ENCODE measurements at places on chromosomes 4 and X. TPM values are rescaled to one million over a fixed set of nuclear protein-coding genes. Genes with fewer than 3 reads are reported as not detected.

Gene NUP62CL
- total RNA-seq, result 2.9 TPM

Gene NRK
- total RNA-seq, result not detected

Gene ERCC6L
- 17.0 TPM for total RNA-seq

Gene COQ2
- 15.3 TPM for total RNA-seq

- no peak overlapping the region for H3K27ac ChIP-seq
- no peaks in the 10 kb centered on the region for H3K4me1 ChIP-seq
- no peaks in the 10 kb centered on the region for H3K27me3 ChIP-seq
- no peak for DNase-seq
- H3K4me3 ChIP-seq, result no peak overlapping the region
Observed at GRCh38 chr4:19134685-19135084, 1113.1 kb upstream of the LCORL start.

DNA sequence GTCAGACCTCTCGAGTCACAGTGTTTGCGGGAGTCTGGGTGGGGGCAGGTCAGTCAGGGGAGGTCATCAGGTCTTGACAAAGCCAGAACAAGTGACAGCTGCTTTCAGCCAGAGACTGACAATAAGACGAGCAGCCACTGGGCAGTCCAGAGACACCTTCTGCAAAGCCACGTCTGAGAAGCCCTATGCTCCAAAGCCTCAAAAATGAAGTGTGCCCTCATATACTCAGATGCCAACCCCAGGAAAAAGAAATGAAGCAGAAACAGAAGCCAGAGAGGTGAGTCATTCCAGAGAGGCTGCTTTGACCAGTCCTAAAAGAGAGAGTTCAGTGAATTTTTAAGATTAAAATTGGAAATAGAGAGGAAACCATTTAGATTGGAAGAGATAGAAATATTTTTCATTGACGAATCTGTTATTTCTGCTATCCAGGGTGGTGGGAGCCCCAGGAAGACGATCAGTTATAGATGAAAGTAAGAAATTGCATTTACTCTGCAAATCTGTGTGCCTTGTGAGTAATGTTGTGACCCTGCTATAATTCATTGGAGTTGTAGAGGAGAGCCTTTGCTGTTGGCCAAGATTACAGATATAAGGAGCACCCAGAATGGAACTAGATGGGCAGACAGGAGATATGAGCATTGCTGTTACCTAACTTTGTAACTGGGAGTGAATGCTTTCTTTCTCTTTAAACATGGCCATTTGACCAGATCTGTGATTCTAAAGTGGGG is 77.9 kb downstream of the LRRC66 start:
- no peak for DNase-seq
- H3K27me3 ChIP-seq, result no peaks in the 10 kb centered on the region
- no peaks in the 10 kb centered on the region for H3K4me1 ChIP-seq
- no peak overlapping the region for H3K4me3 ChIP-seq
- no peaks in the 10 kb centered on the region for H3K36me3 ChIP-seq
- no peak overlapping the region for H3K27ac ChIP-seq

DNA sequence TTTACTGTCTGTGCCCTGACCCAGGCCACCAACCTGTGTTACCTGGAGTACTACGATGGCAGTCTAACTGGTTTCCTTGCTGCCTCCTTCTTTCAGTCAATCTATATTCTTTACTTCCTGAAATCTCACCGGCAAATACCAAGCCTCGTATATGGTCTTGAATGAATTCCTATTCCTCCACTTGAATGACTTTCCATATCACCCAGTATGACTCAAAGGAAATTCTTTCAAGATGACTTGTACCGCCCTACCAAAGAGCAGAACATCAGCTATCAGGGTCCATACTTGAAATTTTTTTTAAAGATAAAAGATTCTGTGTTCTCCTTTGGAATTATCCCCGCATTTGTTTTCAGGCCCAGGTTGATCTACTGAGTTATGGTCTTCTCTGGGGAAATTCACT is 378.0 kb downstream of the AFF2 start:
- H3K4me3 ChIP-seq, result no peak overlapping the region
- H3K4me1 ChIP-seq, result no peaks in the 10 kb centered on the region
- no peaks in the 10 kb centered on the region for H3K27me3 ChIP-seq
- H3K27ac ChIP-seq, result no peak overlapping the region

GRCh38 chr4:83542225-83542624 is 6.3 kb downstream of the GPAT3 start:
- H3K36me3 ChIP-seq, result no peaks in the 10 kb centered on the region
- DNase-seq, result no peak
- H3K27me3 ChIP-seq, result no peaks in the 10 kb centered on the region
- no peak overlapping the region for H3K27ac ChIP-seq
- H3K4me3 ChIP-seq, result no peak overlapping the region

DNA sequence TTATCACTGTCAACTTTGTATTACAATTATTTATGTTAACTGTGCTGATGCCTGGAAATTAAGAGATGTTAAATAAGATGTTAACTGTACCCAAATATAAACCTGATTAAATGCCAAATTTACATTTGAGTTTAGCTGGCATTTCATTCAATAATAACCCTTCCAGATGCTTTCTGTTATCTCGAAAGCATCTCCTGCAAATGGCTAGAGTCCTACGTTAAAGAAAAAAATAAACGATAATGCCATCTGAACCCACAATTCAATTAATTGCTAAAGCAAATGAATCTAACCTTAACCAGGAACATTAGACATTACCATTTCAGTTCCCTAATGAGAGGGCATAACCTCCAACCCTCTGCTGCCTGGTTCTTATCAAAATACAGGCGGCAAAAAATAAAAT is 145.0 kb downstream of the ADAMTS3 start:
- H3K4me1 ChIP-seq, result no peaks in the 10 kb centered on the region
- H3K4me3 ChIP-seq, result no peak overlapping the region
- no peaks in the 10 kb centered on the region for H3K36me3 ChIP-seq

DNA sequence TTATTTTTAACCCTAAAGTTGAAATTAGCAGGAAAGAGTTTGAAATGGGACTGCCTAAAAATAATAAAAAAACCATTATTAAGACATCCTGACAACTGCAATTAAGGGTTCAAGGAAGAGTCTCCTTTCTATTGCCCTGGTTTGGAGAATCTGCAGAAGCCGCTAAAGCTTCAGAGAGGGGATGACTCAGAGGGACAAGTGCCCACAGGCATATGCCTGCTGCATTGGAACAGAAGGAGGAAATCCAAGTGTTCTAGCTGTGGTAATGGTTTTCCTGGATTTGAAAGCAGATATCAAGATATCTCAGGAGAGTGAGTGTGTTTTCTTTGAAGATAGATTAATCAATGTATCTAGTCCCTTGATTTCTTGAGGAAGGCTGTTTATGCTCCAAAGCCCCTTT is 235.1 kb upstream of the TAPT1 start:
- H3K4me3 ChIP-seq, result no peak overlapping the region
- no peaks in the 10 kb centered on the region for H3K27me3 ChIP-seq
- H3K36me3 ChIP-seq, result no peaks in the 10 kb centered on the region

DNA sequence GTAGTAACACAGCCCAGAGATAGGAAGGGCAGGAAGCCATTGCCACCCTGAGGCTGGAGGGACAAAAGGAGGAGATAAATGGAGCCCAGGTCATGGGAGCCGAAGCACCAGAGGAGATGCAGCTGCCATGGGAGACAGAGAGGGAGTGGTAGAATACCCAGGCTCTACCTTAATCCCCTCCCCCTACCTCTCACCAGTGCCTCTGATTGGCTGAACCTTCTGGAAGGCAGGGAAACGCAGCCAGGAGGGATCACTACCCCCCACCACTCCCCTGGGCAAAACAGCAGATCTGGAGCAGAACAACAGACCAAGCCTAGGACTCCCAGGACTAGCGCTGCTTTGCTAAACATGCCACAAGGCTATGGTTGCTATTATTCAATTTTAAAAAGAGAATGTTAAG is 114.2 kb downstream of the ZNF827 start:
- no peaks in the 10 kb centered on the region for H3K36me3 ChIP-seq
- no peak overlapping the region for H3K4me3 ChIP-seq
- H3K27ac ChIP-seq, result no peak overlapping the region
- DNase-seq, result no peak
- no peaks in the 10 kb centered on the region for H3K4me1 ChIP-seq

GRCh38 chr4:187433141-187433540 is 562.4 kb upstream of the ZFP42 start:
- no peak overlapping the region for H3K27ac ChIP-seq
- no peaks in the 10 kb centered on the region for H3K4me1 ChIP-seq
- DNase-seq, result no peak
- peaks cover 18% of the 10 kb centered on the region for H3K27me3 ChIP-seq
- H3K36me3 ChIP-seq, result no peaks in the 10 kb centered on the region

DNA sequence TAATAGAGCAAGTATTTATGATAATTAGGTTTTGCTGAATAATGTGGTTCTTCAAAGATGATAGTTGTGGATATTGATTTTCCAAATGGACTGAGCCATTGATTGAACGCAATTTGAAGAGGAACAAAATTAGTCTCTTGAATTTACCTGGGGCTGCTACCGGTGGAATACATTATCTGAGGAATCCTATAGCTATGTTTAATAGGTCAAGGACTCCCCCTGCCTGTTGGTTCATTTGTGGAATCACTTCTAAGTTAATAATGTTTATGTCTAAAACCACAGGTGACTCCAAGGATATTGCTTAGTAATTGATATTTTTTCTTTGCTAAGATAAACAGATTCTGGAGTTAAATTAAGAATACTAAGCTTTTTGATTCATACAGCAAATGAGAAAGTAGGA is 576.0 kb upstream of the PABPC4L start:
- no peak overlapping the region for H3K4me3 ChIP-seq
- no peaks in the 10 kb centered on the region for H3K27me3 ChIP-seq
- H3K4me1 ChIP-seq, result no peaks in the 10 kb centered on the region
- H3K36me3 ChIP-seq, result no peaks in the 10 kb centered on the region
- H3K27ac ChIP-seq, result no peak overlapping the region
- DNase-seq, result no peak

DNA sequence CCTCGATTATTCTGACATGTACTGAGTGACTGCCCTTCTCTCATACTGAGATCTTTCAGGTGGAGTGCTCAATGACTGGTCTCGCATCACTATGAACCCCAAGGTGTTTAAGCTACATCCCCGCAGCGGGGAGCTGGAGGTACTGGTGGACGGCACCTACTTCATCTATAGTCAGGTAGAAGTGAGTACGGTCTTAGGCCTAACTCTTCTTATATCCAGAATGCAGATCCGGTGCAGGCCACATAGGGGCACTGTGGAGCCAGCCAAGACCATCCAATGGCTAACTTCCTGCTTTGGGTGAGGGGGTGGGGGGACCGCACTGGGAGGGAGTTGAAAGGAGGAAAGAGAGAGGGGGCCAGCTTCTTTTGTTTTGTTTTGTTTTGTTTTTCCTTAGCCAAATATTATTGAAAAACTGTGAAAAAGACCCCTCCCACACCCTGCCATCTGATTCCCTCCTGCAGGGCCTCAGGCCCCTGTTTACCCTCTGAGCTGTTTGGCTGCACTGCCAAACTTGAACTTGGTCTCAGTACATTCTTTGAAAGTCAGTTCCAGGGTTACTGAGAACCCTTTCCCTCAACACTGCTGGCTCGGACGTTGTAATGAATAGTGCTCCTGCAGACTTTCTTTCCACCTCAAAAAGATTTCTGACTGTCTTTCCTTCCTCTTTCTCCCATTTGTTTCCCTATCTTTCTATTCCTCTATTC is 16.2 kb downstream of the AWAT2 start:
- H3K27ac ChIP-seq, result no peak overlapping the region
- no peaks in the 10 kb centered on the region for H3K36me3 ChIP-seq

Data from A673 (cell line).